Kidney (tissue), 22 donors: ENCODE measurements at places on chromosomes 3 and 15. TPM values are rescaled to one million over a fixed set of nuclear protein-coding genes. Genes with fewer than 3 reads are reported as not detected.

GRCh38 chr3:158571969-158572765, 1.2 kb downstream of the MLF1 start:
- DNase-seq: no peak

DNA sequence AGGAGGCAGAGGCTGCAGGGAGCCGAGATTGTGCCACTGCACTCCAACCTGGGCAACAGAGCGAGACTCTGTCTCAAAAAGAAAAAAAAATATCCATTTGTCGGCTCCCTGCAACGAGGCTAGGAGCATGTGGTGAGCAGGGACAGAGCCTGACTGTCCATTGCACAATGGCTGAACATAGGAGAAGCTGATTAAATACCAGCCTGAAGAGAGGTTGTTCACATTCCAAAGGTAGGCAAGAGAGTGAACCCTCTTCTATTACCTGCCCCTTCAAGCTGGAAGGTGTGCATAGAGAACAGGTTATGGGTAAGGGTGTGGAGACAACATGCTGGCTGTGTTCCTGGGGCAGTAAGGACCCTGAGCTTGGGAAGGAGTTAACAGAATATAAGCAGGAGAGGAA, 78.7 kb downstream of the DAPK2 start:
- DNase-seq: no peak

DNA sequence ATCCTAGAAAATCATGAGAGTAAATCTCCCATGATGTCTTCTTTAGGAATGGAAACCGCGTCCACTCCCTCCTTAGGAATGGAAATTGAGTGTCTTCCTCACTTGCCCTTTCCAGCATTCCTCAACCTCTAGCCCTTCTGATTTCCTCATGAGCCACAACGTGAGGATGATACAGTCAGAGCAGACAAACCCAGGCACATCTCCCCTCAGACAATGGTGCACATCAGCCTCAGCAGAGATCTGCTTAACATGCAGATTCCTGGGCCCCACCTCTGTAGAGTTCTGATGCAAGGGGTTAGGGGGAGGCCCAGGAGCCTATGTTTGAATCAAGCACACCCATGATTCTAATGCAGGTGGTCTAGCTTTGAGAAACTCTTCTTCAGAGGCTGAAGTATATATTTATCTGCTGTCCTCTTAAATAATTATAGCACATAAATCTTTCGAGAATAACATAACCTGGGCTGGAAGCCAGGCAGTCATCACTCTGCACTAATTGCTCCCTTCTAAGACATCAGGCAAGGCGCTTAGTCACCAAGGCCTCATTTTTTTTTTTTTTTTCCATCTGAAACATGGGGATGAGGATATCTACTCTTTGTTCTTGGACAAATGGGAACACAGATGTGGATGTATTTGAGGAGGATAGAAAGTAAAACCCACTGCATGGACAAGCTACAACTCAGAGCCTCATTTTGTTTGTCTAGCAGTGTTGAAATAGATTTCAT, 81.7 kb downstream of the PRICKLE2 start:
- DNase-seq: peak; percentile 49

Gene MESP1
- total RNA-seq: 2.1 TPM

Gene SNTN
- total RNA-seq: not detected

GRCh38 chr3:120424506-120424905, 26.3 kb downstream of the FSTL1 start:
- DNase-seq: no peak

DNA sequence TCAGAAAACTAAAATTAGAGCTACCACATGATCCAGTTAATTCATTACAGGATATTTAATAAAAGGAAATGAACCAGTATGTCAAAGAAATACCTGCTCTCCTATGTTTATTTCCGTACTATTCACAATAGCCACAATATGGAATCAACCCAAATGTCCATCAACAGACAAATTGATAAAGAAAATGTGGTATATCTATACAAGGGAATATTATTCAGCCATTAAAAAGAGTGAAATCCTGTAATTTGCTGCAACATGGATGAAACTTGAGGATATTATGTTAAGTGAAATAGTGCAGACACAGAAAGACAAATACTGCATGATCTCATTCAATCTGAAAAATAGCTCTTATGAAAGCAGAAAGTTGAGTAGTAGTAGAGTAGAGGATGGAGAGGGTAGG, 33.7 kb upstream of the ALCAM start:
- no peak for DNase-seq

GRCh38 chr15:80002267-80002666, 31.3 kb upstream of the BCL2A1 start:
- no peak for DNase-seq

- no peak for DNase-seq
These were observed 52.9 kb downstream of the CACNA1D start for GRCh38 chr3:53547327-53547726.

DNA sequence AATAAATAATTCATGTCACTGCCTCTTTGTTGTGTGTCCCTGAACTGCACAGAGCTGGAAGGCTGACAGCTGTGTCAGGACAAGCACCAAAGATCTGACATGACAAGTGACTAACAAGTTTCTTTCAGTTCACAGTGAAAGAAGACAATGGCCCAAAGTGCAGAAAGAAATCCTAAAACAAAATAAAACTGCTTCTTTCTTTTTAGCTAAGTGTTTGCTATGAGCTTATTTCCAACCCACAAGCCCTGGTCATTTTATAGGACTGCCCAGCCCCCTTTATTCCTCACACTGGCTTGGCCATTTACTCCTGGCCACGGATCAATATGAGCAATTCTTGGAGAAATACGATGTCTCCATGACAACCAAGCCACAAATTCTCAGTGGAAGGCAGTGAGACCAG, 238.5 kb downstream of the WDR72 start:
- DNase-seq: no peak

DNA sequence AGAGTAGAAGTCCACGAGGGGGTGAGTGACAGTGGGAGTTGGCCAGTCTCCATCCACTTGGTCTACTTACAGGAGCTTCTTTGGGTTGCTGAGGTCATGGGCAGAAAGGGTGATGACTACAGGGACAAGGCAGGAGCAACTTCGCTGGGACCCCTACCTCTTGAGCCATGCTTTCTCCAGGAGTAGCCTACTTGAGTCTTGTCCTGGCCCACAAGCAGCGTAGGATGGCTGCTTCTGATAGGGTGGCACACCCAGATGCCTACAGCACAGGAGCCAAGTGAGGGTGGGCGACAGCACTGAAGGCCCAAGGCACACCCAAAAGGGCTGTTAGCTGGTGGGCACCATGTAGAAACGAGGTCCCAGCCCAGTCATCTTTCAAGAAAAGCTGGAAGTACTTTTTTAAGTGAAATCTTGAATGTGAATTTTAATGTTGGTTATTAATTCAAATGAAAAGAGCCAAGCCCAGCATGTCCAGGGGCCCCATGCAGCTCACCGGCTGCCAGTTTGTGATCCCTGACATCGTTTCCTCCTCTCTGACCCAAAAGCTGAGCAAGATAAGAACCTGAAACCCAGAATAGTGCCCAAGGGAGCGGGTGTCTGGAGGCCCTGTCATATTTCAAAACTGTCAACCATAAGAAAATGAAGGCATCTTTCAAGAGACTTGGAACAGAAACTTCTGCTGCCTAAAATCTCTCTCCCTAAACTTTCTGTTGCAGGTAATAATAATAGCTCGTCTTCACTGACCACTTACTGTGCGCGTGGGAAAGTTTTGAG, 2.2 kb upstream of the CPEB1 start:
- no peak for DNase-seq

Gene HCLS1
- 102 TPM for total RNA-seq

- DNase-seq: no peak
These were observed 211.5 kb downstream of the LSAMP start for GRCh38 chr3:116233711-116234357.

- no peak for DNase-seq
These were observed 100.7 kb downstream of the ANXA2 start for GRCh38 chr15:60297047-60297446.

Gene GOLGA8Q
- 1.6 TPM for total RNA-seq

Gene HOMER2
- 35.8 TPM for total RNA-seq

GRCh38 chr3:197906850-197907187, 43.2 kb upstream of the RPL35A start:
- DNase-seq: no peak

DNA sequence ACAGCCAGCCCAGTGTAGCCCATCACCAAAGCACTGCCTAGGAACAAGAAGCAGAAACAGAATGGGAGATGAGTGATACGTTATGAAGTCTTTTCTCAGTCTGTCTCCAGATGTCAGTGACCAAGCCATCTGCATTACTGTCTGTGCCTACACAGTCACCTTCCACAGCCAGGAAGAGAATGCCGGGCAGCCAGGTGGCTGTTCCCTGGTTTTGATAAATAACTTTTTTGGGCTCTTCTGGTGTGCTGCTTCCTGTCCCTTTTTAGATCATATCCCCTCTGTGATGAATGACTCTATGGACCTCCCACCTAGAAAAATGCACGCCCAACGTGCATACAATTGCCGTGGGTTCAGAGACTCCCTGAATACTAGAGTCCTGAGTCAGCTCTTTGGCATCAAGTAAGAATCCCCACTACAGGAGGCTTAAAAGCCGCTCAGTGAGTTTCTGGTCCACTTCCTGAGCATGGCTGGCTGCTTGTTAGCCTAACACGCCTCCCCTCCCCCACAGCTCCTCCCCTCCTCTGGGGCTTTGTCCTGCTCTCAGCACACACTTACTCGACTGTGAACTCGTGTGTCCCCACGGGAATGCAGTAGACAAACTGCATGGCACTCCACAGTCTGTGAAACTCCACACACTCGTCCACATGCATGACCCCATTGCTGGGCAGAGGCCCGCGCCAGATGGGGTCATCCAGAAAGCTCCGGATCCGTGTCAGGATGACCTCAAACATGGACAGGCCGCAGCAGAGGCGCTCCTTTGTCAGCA, 34.7 kb downstream of the NIPA2 start:
- peak; percentile 17 for DNase-seq

Gene EIF2B5
- 36.9 TPM for total RNA-seq

- no peak for DNase-seq
These were observed 1031.7 kb upstream of the CFAP20DC start for GRCh38 chr3:60081381-60082095.

- no peak for DNase-seq
These were observed 35.8 kb downstream of the PLD1 start for GRCh38 chr3:171774521-171774920.

- no peak for DNase-seq
These were observed 33.9 kb downstream of the DOCK3 start for GRCh38 chr3:50708620-50709019.

DNA sequence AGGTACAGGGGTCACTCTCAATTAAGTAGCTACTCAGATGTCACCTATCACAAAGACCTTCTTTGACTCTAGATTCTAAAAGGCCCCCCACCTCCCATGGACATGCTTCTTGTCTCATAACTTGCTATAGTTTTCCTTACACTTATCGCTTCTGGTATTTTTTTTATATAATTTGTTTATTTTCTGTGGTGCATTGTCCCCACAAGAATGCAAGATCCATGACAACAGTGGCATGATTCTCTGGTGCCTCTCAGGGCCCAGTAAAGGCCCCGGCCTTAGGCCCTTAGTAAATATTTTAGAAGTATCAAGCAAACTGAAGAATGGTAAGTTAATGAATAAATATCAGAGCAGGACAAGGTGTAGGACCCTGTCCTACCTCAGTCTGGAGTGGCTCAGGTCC, 248.6 kb downstream of the CBLB start:
- no peak for DNase-seq

Gene BFSP2
- total RNA-seq: 0.41 TPM

Gene FRMD5
- total RNA-seq: 0.41 TPM

- no peak for DNase-seq
These were observed 315.8 kb upstream of the SATB1 start for GRCh38 chr3:18740631-18741583.

Gene FMN1
- 44.8 TPM for total RNA-seq

Gene ISLR2
- total RNA-seq: 1.1 TPM

DNA sequence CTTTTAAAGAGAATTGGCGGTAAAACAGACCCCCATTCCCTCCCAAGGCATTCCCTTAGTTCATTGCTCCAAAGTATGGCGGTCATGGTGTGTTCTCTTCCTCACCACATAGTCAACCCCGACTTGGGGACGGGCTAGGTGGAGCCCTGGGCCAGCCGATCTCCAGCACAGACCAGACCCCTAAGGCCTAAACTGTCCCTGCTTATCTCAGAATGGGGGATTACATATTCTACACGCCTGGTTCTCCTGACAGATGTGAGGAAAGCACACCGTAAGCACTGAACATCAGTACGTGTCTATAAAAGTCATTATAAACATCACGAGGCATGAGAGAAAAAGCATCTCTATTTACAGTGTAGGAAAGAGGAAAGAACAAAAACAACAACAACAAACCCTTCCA, 244.5 kb upstream of the STT3B start:
- no peak for DNase-seq

Gene LTK
- 0.91 TPM for total RNA-seq

Gene SAXO2
- total RNA-seq: 3.2 TPM

DNA sequence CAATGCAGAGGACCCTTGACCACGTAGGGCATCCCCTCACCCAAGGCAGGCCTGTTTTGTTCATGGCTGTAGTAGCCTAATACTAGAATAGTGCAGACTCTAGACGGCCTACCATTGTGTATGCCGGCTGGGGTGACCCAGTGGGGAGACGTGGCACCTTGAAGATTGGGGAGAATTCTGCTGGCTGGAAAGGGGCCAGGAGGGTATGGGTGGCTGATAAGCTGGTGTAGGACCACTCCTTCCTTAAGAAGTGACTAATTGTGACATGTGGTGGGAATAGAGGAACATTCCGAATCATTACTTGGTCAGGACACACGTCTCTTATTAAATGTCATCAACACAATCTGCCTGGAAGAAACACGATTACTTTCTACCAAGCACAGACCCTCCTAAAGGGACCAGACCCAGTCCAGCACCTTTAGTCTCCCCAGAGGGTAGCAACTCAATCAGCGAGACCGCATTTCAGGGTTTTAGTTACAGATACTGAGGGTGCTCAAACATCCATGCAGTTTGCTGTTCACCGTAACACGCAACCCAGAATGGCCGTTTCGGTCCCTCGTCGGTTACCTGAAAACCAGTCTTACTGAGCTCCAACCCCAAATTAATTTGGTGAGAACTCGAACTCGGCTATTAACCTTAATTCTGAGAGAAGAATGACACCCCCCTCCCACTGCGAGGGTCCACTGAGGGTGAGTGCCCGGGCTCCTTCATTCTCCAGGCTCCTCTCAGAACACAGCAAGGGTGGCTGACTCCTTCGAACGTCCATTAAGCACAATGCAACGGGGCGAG, 1.6 kb upstream of the KLF13 start:
- peak; percentile 64 for DNase-seq

Gene UBA7
- 102 TPM for total RNA-seq

Gene ITIH3
- total RNA-seq: 2.3 TPM

DNA sequence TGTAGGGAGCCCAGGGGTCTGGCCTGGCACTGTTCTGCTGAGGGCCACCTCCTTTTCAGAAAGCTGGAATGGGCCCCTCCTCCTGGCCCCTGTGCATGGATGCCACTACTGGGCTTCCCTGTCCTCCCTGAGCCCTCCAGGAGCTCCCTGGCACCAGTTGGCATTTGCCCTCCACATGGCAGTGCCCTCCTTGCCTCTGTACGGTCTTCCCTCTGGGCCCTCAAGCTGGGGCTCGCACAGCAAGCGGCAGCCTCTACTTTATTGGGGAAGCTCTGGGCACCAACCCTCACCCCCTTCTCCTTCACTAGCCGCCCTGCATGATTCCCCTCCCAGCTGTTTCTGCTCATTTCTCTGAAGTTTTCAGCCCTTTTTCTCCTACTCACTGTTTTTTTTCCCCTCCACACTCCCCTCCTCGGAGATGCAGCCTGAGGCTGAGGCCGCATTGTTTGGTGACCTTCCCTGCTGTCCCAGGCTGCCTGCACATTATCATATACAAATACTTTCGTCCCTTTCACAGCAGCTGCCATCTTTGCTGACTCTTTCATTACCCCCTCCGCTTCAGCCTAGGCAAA, 127.3 kb downstream of the EEFSEC start:
- DNase-seq: peak; percentile 81

Gene IRAK2
- total RNA-seq: 8.9 TPM
